Stimulated activated CD4-positive, alpha-beta T cell treated with anti-CD3 and anti-CD28 coated beads, Interleukin-4, amount 100 ng/mL, for 1 hour (primary cell): ENCODE measurements at places on chromosomes 5 and 9.
A peak's percentile ranks its signal among the peaks of the same experiment; 100 is the strongest.

- no peak for DNase-seq
Observed at GRCh38 chr9:7176561-7176960, 418.8 kb downstream of the KDM4C start.

GRCh38 chr5:120463991-120464626 is at the start of gene PRR16:
Gene PRR16 (plus strand): TSS chr5:120464300.
- no peak for DNase-seq

GRCh38 chr5:67234671-67235176 is 38.1 kb upstream of the CD180 start:
- DNase-seq = no peak

- DNase-seq = peak; percentile 91
Observed at GRCh38 chr5:138465261-138466124, at the start of gene EGR1. Gene EGR1 (plus strand): TSS chr5:138465479. CDS start chr5:138465762, 283 bp downstream.
